Right lobe of liver (tissue), 6 donors: ENCODE measurements at places on chromosomes 12 and 14.

- H3K36me3 ChIP-seq = no peaks in the 10 kb centered on the region
- H3K4me1 ChIP-seq = no peaks in the 10 kb centered on the region
- H3K4me3 ChIP-seq = no peak overlapping the region
These were observed 19.1 kb downstream of the PNMA1 start for GRCh38 chr14:73695082-73695481.

GRCh38 chr12:18895540-18895939 is 157.6 kb downstream of the CAPZA3 start:
- DNase-seq = no peak
- H3K4me1 ChIP-seq = no peaks in the 10 kb centered on the region
- no peaks in the 10 kb centered on the region for H3K36me3 ChIP-seq
- H3K27me3 ChIP-seq = no peaks in the 10 kb centered on the region

- H3K4me3 ChIP-seq = no peak overlapping the region
- no peaks in the 10 kb centered on the region for H3K36me3 ChIP-seq
- H3K27me3 ChIP-seq = no peaks in the 10 kb centered on the region
- no peak overlapping the region for H3K27ac ChIP-seq
- no peak for DNase-seq
- H3K4me1 ChIP-seq = no peaks in the 10 kb centered on the region
These were observed 893.1 kb downstream of the TMEM121 start for GRCh38 chr14:106419376-106419965.

GRCh38 chr14:99186956-99187690 is 84.9 kb downstream of the BCL11B start:
- H3K4me3 ChIP-seq = no peak overlapping the region
- H3K27ac ChIP-seq = no peak overlapping the region
- no peaks in the 10 kb centered on the region for H3K36me3 ChIP-seq
- no peak for DNase-seq
- H3K4me1 ChIP-seq = no peaks in the 10 kb centered on the region

DNA sequence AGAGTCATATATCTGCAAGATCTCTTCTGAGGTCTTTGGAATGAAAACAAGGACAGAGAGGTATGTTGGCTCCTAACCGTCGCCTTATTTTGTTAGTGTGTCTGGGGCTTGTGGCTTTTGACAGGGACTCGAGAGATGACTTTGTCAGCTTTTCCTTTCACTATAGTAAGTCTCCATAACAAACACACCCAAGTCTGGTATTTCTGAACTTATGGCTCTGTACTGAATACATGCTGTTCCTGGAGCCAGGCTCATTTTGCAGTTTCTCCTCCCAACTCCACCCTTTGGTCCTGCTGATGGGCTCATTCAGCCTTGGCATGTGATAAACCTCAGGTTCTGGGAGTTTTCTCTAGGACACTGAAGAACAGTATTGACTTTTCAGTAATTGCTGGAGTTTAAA is 27.7 kb upstream of the TMED10 start:
- H3K27me3 ChIP-seq = no peaks in the 10 kb centered on the region
- H3K4me3 ChIP-seq = no peak overlapping the region
- DNase-seq = no peak
- H3K27ac ChIP-seq = no peak overlapping the region
- no peaks in the 10 kb centered on the region for H3K36me3 ChIP-seq

GRCh38 chr14:75090353-75090752 is 20.9 kb downstream of the ZC2HC1C start:
- no peak for DNase-seq
- H3K36me3 ChIP-seq = peaks cover 73% of the 10 kb centered on the region
- H3K4me1 ChIP-seq = no peaks in the 10 kb centered on the region

DNA sequence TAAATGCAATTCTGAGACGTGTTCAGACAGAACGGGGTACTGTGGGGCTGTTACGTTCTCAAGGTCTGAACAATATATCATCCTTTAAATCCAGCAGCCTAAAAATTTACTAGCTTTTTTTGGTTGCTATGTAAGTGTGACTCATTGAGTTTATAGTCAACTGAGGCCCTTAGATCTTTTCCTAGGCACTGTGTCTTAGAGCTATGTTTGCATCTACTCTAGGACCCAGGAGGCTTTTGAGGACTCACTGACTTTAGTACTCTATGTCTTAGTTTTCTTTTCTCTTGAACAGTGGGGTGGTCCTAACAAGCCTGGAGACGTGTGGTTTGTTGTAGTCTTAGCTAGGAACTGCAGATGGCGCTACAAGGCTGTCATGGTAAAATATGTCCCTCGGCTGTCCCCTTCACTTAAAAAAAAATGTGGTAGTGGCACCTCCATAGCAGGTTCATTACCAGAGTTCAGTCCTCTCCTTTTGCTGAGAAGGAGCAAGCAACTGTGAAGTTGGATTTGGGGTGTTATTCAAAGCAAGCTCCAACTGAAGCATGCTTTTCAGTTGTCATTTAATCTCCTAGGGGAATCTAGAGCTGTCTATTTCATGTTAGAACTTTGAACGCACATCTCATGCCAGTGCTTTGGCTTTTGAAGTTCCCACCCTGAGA is 8.7 kb upstream of the SPATS2 start:
- no peak overlapping the region for H3K27ac ChIP-seq
- H3K4me3 ChIP-seq = no peak overlapping the region
- H3K27me3 ChIP-seq = no peaks in the 10 kb centered on the region
- no peaks in the 10 kb centered on the region for H3K4me1 ChIP-seq
- H3K36me3 ChIP-seq = no peaks in the 10 kb centered on the region
- DNase-seq = no peak

- H3K4me3 ChIP-seq = no peak overlapping the region
- no peaks in the 10 kb centered on the region for H3K27me3 ChIP-seq
- H3K4me1 ChIP-seq = peaks cover 12% of the 10 kb centered on the region
- no peak for DNase-seq
- no peak overlapping the region for H3K27ac ChIP-seq
These were observed 8.2 kb upstream of the RESF1 start for GRCh38 chr12:31951008-31951407.

DNA sequence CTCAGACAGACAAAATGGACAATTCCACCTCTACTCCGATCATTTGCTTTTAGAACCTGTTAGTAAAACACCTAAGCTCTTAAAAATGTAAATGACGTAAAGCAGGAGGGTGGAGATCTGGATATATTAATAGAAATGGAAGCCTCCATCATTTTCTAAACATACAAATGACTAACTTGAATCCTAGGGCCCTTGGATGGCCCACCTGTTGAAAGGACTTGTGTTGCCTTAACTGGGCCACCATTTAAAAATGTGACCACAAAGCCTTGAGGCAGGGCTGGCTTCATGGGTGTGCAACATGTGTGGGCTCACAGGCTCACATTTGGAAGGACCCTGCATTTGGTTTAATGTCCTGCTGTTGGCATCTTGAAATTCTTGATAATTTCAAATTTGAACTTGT is 131.5 kb upstream of the PRMT8 start:
- no peaks in the 10 kb centered on the region for H3K36me3 ChIP-seq
- no peak overlapping the region for H3K27ac ChIP-seq
- no peak for DNase-seq
- no peaks in the 10 kb centered on the region for H3K27me3 ChIP-seq
- H3K4me3 ChIP-seq = no peak overlapping the region

DNA sequence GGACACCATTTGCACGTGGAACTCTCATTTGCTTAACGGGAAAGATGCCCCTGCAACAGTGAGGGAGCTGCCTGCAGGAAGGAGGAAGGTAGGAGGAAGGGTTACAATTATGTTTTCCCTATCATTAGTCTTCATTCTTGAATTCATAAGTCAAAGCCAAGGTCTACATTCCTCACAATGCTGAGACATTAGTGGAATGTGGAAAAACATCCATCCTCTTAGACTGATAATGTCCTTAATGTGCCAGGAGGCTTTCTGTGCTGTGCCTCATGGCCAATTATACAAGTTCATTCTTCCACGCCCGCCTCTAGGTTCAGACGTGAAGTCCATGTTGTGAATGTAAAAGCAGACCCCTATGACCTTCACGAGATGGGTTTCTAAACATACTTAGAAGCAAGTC is 1212.4 kb upstream of the TMEM132C start:
- H3K36me3 ChIP-seq = no peaks in the 10 kb centered on the region
- no peaks in the 10 kb centered on the region for H3K4me1 ChIP-seq
- no peak overlapping the region for H3K27ac ChIP-seq
- no peak overlapping the region for H3K4me3 ChIP-seq

GRCh38 chr14:32256576-32256975 is 53.5 kb upstream of the RNU6-8 start:
- H3K27ac ChIP-seq = no peak overlapping the region
- H3K27me3 ChIP-seq = no peaks in the 10 kb centered on the region
- no peaks in the 10 kb centered on the region for H3K4me1 ChIP-seq
- H3K4me3 ChIP-seq = no peak overlapping the region
- no peak for DNase-seq

DNA sequence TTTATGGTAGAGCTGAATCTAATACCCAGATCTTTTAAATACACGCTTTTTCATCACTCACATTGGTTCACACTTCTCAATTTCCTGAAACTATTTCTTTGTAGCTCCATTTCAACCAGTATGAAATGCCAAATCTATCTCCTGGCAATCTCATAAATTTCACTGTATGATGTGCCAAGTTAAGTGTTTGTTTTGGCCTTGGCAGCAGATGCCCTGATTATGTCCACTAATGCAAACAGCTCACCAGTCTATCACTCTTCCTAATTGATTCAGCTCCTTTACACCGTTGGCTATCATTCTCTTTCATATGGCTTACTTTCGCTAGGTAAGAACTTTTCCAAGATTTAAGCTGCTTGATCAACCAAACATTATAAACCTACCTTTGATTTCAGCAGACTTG is 58.6 kb downstream of the ZFC3H1 start:
- no peaks in the 10 kb centered on the region for H3K27me3 ChIP-seq
- H3K4me1 ChIP-seq = peaks cover 8% of the 10 kb centered on the region
- no peak overlapping the region for H3K4me3 ChIP-seq

DNA sequence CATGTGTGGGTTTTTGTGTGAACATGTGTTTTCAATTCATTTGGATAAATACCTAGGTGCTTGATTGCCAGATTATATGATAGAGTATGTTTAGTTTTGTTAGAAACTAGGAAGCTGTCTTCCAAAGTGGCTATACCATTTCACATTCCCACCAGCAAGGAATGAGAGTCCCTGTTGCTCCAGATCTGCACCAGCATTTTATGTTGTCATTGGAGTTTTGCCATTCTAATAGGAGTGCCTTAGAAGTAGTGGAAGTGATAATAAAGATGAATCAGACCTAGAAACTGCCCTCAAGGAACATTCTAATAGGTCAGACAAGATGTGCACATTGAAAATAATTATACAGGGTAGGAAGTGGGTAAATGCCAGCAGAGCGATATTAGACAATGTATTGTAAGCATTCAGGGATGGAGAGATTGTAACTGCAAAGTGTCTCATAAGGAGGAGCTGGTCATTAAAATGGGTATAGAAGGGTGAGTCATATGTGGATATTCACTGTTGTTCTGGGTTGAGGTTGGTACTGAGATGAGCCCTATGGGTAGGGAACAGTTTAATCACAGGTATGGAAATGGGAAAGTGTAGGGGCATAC is 71.4 kb downstream of the MNAT1 start:
- no peaks in the 10 kb centered on the region for H3K4me1 ChIP-seq
- no peak overlapping the region for H3K27ac ChIP-seq
- no peak overlapping the region for H3K4me3 ChIP-seq
- no peak for DNase-seq

- no peaks in the 10 kb centered on the region for H3K36me3 ChIP-seq
- no peaks in the 10 kb centered on the region for H3K4me1 ChIP-seq
- no peaks in the 10 kb centered on the region for H3K27me3 ChIP-seq
- H3K27ac ChIP-seq = no peak overlapping the region
- DNase-seq = no peak
These were observed 408.5 kb upstream of the DCN start for GRCh38 chr12:91590966-91591638.

DNA sequence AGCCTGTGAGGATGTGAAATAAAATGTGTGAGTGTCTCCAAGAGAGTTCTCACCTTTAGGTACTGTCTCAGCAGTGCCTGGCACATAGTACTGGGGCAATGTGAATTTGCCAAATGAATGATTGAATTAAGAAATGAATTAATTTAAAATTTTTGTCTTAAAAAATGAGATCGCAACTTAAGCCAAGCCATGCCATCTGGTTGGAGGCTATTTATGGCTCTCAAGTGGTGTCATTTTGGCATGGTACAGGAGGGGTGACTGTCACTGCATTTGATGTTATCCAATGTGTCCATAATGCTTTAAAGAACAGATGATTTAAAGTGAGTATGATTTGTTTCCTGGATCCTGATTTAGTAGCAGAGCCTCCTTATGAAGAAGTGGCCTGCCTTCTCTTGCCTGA is 80.3 kb downstream of the SRGAP1 start:
- H3K36me3 ChIP-seq = no peaks in the 10 kb centered on the region
- no peaks in the 10 kb centered on the region for H3K27me3 ChIP-seq
- no peak for DNase-seq
- H3K4me3 ChIP-seq = no peak overlapping the region
- no peak overlapping the region for H3K27ac ChIP-seq
- no peaks in the 10 kb centered on the region for H3K4me1 ChIP-seq

DNA sequence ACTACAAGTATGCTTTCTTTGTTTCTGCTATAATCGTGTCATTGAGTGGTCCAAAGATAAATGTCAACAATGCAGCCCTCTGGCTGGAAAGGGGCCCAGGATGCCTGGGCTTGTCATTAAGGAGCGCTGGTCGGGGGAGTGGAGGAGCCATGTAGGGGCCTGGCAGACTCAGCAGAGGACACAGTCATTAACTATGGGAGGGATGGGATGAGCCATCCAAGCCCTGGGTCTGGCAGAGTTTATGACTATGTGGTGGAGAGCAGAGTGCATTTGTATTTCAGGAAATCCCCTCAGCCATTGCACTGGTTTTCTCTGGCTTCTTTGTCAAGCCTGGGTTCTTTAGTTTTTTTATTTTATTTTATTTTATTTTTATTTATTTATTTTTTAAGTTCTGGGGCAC is 243.1 kb downstream of the C12orf75 start:
- H3K4me3 ChIP-seq = no peak overlapping the region
- no peaks in the 10 kb centered on the region for H3K36me3 ChIP-seq
- no peak for DNase-seq
- H3K27me3 ChIP-seq = no peaks in the 10 kb centered on the region
- no peak overlapping the region for H3K27ac ChIP-seq
- H3K4me1 ChIP-seq = no peaks in the 10 kb centered on the region

DNA sequence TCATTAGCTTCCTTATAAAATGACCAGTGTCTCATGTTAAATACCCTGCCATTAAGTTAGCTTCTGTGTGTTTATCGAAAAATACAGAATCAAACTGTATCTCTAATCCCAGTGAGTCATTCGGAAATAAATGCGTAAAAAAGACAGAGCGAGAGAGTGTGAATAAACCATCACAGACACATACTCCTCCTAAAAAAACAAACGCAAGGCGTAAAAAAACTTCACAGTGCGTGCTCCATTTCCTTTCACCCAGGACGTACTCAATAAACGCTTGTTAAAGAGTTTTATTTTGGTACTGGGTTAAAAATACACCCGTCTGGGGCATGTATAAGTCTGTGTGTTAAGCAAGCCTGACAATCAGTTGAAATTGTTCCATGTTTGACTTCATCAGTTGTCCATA is 58.8 kb upstream of the ISM2 start:
- no peak overlapping the region for H3K27ac ChIP-seq
- no peaks in the 10 kb centered on the region for H3K4me1 ChIP-seq
